CD4-positive, CD25-positive, alpha-beta regulatory T cell (primary cell): ENCODE measurements at places on chromosomes 1 and 21. TPM values are rescaled to one million over a fixed set of nuclear protein-coding genes. Genes with fewer than 3 reads are reported as not detected.

GRCh38 chr1:50651476-50652263 lies 228.4 kb upstream of the DMRTA2 start:
- H3K4me1 ChIP-seq: no peaks in the 10 kb centered on the region
- H3K36me3 ChIP-seq: peaks cover 3% of the 10 kb centered on the region
- H3K4me3 ChIP-seq: no peak overlapping the region
- H3K27me3 ChIP-seq: no peaks in the 10 kb centered on the region

DNA sequence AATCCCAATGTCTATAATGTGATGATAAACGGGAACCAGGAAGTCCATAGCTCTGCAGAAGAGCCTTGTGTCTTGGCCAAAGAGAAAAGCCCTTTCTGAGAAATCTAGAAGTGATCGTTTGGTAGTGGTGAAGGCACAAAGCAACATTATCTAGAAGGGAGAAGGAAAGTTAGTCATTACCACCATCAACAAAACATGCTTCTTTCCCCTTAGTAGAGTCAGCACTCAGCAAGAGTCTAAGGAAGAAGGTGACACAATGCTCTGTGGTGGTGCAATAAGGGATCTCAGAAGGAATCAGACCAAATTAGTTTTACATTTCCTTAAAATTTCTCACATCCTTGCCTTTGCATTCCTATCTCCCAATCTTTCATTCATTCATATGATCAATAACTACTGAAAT lies 134.4 kb upstream of the PRDX6 start:
- peaks cover 3% of the 10 kb centered on the region for H3K36me3 ChIP-seq
- no peaks in the 10 kb centered on the region for H3K4me1 ChIP-seq
- no peak for DNase-seq
- no peaks in the 10 kb centered on the region for H3K27me3 ChIP-seq
- H3K27ac ChIP-seq: no peak overlapping the region
- H3K4me3 ChIP-seq: no peak overlapping the region

- no peak overlapping the region for H3K27ac ChIP-seq
- H3K4me1 ChIP-seq: no peaks in the 10 kb centered on the region
- DNase-seq: no peak
- no peaks in the 10 kb centered on the region for H3K36me3 ChIP-seq
- H3K27me3 ChIP-seq: no peaks in the 10 kb centered on the region
- no peak overlapping the region for H3K4me3 ChIP-seq
Measured at GRCh38 chr21:37751268-37751975, 164.8 kb downstream of the KCNJ6 start.

GRCh38 chr1:115854005-115854404 lies 13.1 kb upstream of the NHLH2 start:
- DNase-seq: no peak
- no peaks in the 10 kb centered on the region for H3K4me1 ChIP-seq
- peaks cover 2% of the 10 kb centered on the region for H3K27me3 ChIP-seq

DNA sequence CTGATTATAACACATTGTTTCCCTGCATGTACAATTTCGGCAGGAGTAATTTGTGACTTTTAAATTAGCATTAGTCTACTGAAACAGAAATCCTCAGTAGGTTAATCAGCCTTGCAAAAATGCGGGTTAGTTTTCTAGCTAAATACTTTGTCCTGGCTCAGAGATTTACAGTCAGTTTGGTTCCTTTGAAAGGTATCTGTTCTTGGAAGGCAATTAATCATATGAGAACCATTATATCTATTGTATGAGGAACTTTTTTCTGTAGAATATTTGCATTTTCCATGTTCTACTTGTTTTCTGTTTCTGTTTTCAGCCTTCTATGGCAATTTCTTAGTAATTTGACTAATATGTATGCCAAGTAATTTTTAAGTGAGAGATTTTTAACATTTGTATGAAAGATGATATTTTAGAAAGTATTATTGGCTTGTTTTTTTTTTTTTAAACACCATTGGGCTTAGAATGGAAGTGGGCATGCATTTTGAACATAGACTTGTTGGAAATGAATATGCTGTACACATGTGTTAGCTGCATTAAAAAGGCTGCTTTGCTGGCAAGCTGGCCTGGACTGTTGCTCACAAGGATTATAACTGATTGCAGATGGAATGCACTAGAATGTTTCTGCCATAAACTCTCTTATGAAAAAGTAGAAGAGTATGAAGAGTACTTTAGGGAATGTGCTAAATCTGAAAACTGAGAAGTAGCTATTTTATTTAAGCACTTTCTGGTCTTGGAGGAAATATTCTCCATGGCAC lies 26.2 kb downstream of the KIF1B start:
- H3K27ac ChIP-seq: no peak overlapping the region
- no peaks in the 10 kb centered on the region for H3K36me3 ChIP-seq
- H3K27me3 ChIP-seq: no peaks in the 10 kb centered on the region
- H3K4me1 ChIP-seq: peaks cover 6% of the 10 kb centered on the region

- H3K4me1 ChIP-seq: peaks cover 24% of the 10 kb centered on the region
- H3K27ac ChIP-seq: peak overlapping the region; percentile 85
- H3K36me3 ChIP-seq: peaks cover 2% of the 10 kb centered on the region
- H3K27me3 ChIP-seq: no peaks in the 10 kb centered on the region
Measured at GRCh38 chr1:150876119-150876454, 312 bp downstream of the ARNT start.

- H3K27ac ChIP-seq: no peak overlapping the region
- H3K36me3 ChIP-seq: no peaks in the 10 kb centered on the region
- no peaks in the 10 kb centered on the region for H3K27me3 ChIP-seq
- no peaks in the 10 kb centered on the region for H3K4me1 ChIP-seq
Measured at GRCh38 chr1:41416552-41417334, 55.5 kb downstream of the FOXO6 start.

DNA sequence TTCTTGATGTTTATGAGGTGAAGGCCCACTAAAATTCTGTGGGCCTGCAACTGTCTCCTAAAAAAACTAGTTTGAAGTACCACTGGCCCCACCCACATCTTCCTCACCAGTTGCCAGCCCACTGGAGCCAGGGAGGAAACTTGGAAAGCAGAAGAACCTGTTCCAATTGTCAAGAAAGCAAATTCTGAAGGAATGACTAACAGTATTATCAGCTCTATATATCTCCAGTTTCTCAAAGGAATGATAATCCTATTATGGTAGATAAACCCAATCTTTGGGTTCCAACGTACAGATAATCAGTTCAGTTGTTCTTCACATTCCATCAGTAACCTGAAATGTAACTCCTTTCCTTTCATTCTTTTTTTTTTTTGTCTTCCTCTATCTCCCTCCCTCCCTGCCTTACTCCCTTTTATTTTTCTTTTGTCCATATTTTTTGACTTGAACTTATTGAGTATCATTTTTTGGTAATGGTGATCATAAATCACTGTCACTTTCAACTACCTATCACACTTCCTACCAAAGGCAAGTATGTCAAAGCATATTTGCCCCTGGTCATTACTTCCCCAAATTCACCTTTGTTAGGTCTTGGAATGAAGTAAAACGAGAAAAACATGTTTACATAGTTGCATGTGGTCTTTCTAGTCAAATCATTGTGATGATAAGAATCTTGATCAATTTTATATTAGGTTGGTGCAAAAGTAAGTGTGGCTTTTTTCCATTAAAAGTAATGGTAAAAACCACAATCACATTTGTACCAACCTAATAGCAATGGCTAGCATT lies 943.4 kb downstream of the TTLL7 start:
- no peak for DNase-seq
- H3K27me3 ChIP-seq: no peaks in the 10 kb centered on the region
- H3K27ac ChIP-seq: no peak overlapping the region
- no peak overlapping the region for H3K4me3 ChIP-seq
- no peaks in the 10 kb centered on the region for H3K36me3 ChIP-seq

GRCh38 chr21:32538147-32538792 lies 47.1 kb downstream of the TCP10L start:
- H3K4me1 ChIP-seq: no peaks in the 10 kb centered on the region
- H3K27me3 ChIP-seq: no peaks in the 10 kb centered on the region
- no peaks in the 10 kb centered on the region for H3K36me3 ChIP-seq
- no peak for DNase-seq

DNA sequence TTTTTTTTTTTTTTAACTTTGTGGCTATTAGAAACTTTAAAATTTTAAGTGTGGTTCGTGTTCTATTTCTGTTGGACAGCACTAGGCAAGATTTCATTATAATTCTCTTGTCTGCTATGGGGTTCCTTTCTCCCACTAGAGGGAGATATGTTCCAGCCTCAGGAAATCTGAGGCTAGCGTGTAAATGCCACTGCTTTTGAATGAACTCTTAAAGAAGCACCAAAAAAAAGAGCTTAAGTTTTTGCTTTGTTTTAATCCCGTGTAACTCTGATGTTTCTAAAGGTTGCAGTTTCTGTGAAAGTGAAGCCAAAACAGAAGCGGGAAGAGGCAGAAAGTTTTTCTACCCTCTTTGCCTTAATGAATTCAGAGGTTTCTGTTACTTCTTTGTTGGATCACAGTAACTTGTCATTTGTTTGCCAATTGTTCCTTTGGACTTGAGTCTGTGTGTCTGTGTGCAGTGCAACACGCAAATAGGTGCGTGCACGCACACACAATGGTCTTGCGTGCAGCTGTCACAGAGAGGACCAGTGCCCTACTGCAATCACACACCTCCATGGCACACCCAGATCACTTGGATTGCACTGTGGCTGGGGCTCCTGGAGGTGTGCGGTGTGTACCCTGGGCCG lies 32.3 kb downstream of the HHAT start:
- H3K4me3 ChIP-seq: no peak overlapping the region
- no peaks in the 10 kb centered on the region for H3K36me3 ChIP-seq
- no peaks in the 10 kb centered on the region for H3K4me1 ChIP-seq

ENSA gene
- total RNA-seq: 169 TPM

KRTAP13-2 gene
- not detected for total RNA-seq

VCAM1 gene
- not detected for total RNA-seq

PLA2G2D gene
- total RNA-seq: not detected

CNIH3 gene
- total RNA-seq: 2.6 TPM

PRDM2 gene
- total RNA-seq: 221 TPM

GJB3 gene
- not detected for total RNA-seq

PROX1 gene
- total RNA-seq: not detected

DDAH1 gene
- 0.15 TPM for total RNA-seq
